ENCODE measurements at places on chromosomes 7 and 10.

GRCh38 chr10:131187926-131188325 lies 123.6 kb downstream of the TCERG1L start:
- DNase-seq = no peak

DNA sequence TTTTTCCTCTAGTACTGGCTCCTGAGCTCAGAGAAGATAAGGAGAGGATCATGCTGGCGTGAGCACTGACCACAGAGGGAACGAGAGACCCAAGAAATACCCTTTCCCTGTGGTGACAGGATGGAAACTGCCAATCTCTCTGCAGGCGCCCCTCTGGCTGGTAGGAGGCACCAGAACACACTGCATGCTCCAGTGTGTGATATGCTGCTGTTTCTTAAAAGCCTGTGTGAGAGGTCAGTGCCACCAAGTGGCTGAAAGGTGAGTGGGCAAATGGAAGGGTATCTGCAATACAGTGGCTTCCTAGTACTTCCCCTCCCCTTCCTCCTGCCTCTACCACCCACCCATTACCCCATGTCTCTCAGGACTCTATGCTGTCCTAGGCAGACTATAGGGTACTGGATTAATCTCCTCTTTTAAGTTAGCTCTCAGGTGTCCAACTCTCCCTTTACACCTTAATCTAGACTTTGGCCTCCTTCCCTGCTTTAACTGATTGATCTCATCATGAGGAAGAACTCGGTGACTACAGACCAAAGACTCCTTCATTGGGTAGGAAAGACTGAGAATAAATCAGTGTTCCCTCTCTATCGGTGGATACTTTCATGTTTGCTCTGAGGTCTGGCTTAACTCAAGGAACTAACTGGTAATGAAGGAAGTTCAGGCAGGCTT lies 283.6 kb downstream of the ADRA2A start:
- DNase-seq = no peak

DNA sequence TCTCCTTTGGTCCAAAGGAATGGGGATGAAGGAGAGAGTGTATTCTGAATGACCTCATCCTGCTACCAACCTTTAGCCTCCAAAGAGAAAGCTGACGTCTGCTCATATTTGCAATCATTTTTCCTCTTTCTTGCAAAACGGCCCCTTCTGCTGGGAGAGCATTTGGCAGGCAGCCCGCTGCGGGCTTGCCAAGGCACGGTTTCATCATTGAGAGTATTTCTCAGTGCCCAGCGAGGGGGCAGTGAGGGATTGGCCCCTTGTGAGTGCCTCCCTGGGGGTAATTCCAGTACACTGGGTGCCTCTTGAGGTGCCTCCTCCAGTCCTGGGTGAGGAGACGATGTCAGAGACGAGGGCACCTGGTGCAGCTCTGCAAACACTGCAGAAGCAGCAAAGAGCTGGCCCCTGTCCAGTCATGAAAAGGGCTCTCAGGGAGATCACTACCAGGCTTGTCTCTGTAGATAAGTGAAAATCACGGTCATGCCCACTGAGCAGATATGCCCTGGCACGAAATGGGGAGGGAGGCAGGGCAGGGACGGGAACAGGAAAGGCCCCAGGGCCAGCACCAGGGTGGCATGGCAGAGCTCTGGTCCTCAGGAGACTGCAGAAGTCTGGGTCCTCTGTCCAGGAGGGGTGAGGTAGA lies 48.7 kb upstream of the SHH start:
- DNase-seq = no peak

DNA sequence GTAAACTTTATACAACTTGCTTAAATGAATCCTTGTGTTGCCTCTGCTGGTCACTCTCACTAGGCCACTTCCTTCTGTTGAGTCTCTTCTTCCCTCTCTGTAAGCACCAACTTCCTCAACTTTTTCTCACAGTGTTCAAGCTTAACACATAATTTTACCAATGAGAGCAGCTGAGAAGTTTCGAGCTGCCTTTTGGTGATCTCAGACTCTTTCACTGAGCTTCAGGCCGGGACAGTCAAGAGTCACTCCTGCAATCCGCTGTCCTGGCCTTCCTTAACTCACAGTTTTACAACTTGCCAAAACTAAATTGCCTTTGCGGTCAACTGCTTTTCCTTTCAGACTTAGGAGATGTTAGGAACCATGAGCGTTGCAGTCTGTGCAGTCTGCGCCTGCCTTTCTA lies 47.4 kb downstream of the PRPF18 start:
- DNase-seq = no peak

DNA sequence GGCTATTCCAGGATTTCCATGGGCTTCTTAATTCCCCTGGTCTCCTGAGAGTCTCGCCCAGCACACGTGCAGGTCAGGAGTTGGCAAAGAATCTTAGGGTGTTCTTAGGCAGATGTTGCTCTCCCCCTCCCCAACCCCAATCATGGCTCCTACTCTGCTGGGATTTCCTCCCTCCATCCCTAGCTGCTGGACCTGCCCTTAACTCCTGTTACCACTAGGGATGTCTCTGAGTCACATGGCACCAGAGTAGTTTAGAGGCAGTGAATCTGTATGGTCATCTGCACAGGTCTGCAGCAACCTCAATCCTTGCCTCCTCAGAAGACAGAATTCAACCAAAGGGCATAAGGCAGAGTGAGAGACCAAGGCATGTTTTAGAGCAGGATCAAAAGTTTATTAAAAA lies 51.8 kb upstream of the CHST3 start:
- no peak for DNase-seq

GRCh38 chr7:70072220-70072619 lies 473.9 kb downstream of the AUTS2 start:
- no peak for DNase-seq

- DNase-seq = no peak
Measured at GRCh38 chr10:90621577-90621976, 236.3 kb downstream of the HTR7 start.

- no peak for DNase-seq
Measured at GRCh38 chr7:147563669-147564068, 1026.9 kb upstream of the C7orf33 start.

GRCh38 chr10:31288962-31289361 lies 30.1 kb upstream of the ZEB1 start:
- no peak for DNase-seq
